ENCODE measurements at places on chromosomes 5 and 9.

GRCh38 chr5:83864652-83865051, 144.0 kb upstream of the HAPLN1 start:
- no peak for DNase-seq

DNA sequence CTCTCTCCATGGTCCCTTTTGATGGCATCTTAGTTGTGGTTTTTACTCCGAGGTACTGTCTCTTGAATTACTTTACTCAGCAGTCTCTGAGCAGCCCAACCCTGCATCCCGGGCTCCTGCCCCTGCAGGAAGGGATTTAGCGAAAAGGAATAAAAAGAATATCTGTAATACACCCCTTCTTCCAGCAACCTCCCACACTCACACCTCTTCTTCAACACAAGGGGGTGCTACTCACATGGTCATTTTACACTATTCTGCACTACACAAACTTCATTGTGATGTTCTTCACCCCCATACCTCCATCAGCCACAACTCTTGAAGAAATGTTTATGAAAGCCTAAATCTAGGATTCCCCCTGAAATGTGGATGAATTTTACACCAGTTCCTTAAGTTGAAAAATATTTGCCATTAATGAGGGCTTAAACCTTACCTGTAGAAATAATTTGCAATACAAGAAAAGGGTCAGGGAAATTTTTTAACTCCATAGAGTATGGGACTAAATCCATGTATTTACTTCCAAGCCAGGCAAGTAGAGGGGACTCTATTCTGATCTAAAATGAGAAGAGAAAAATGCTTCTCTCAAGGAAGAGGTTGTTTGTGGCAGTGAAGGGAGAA, 26.0 kb downstream of the TPD52L3 start:
- DNase-seq, result peak; percentile 60

DNA sequence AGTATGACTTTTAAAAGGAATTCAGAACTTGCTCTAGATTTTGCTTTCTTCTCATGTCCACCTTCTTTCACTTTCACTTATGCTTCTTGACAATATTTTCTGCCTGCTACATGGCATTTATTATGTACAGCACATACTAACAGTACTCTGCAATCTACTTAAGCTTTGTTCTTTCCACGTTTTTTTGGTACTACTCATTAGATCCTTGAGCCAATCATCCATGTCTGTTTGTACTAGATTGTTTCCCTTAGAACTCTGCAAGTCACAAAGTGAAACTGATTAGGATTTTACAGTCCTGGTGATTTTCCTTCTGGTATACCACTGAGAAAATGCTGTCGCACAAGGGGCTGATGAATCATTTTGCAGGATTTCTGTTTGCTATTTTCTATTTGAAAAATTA, 78.3 kb downstream of the PARP8 start:
- no peak for DNase-seq

DNA sequence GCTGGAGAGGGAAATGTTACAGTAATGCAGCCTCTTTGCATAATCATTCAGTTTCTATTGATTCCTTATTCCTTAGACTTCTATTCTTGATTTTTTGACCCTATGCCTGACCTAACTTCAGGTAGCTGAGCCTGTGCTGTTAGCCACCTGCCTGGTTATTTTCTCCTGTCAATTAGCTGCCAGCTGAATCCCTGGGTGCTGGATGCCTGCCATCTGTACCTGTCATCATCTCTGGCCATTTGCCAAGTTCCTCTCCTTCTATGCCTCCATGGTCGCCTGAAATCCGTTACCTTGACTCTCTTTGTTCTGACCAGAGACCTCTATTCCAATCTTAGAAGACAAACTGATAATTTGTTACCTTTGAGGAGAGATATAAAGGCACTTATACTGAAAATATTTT, 178.3 kb downstream of the CAVIN4 start:
- no peak for DNase-seq

DNA sequence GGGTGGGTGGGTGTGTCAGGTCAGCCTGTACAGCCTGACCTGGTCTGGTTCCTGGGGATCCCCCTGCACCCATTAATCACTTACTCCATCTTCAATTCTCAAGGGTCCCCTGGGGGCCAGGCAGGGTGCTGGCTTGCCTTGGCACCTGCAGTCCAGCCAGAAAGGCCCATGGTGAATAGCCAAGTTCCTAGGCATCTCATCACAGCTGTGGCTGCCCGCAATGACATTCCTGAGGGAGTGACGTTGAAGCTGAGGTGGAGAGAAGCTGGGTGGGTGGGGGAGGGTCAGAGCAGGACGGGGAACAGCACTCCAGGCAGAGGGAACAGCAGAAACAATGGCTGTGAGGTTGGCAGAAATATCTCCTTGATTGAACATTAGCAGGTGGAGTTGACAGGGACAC, 10.6 kb downstream of the HMCN2 start:
- DNase-seq, result no peak

- DNase-seq, result no peak
Measured at GRCh38 chr5:67969631-67970030, 245.9 kb upstream of the PIK3R1 start.

DNA sequence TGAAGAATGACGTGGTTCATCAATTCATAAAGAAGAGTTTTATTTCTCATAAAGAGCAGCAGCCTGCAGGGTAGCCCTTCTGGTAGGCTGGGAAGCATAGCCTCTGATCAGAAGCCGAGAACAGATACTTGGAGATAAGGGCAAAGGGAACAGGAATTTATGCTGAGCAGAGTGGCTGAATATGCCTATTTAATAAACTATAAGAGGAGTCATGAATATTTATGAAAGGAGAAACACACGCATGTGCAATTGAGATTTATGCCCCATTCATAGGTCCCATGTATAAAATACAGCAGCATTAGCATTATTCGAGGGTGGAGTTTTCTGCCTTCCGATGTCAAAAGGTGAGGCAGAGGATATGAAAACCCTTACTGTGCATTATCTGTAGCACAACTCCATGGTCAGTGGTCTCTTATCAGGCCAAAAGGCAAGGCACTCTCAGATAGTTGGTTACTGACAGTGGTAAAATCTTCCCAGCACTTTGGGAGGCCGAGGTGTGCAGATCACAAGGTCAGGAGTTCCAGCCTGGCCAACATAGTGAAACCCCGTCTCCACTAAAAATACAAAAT, 569.1 kb downstream of the ACTL7B start:
- DNase-seq, result no peak

- no peak for DNase-seq
Measured at GRCh38 chr5:103315455-103315854, 56.9 kb downstream of the MACIR start.

DNA sequence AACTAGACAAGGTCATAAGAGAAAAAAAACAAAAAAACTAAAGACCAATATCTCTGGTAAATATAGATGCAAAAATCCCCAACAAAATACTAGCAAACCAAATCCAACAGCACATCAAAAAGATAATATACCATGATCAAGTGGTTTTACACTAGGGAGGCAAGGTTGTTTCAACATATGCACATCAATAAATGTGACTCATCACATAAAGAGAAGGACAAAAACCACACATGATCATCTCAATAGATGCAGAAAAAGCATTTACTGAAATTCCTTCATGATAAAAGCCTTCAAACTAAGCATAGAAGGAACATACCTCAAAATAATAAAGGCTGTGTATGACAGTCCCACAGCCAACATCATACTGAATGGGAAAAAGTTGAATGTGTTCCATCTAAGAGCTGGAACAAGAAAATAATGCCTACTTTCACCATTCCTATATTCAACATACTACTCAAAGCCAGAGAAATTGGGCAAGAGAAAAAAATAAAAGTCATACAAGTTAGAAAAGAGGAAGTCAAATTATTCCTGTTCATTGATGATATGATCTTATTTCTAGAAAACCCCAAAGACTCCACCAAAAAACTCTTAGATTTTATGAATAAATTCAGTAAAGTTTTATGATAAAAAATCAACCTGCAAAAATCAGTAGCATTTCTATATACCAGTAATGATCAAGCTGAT, 72.2 kb upstream of the FAM169A start:
- no peak for DNase-seq
